ENCODE measurements at places on chromosomes 7 and 10.
A peak's percentile ranks its signal among the peaks of the same experiment; 100 is the strongest.

- no peak for DNase-seq
These were observed 4.4 kb upstream of the IRF5 start for GRCh38 chr7:128933180-128933891.

DNA sequence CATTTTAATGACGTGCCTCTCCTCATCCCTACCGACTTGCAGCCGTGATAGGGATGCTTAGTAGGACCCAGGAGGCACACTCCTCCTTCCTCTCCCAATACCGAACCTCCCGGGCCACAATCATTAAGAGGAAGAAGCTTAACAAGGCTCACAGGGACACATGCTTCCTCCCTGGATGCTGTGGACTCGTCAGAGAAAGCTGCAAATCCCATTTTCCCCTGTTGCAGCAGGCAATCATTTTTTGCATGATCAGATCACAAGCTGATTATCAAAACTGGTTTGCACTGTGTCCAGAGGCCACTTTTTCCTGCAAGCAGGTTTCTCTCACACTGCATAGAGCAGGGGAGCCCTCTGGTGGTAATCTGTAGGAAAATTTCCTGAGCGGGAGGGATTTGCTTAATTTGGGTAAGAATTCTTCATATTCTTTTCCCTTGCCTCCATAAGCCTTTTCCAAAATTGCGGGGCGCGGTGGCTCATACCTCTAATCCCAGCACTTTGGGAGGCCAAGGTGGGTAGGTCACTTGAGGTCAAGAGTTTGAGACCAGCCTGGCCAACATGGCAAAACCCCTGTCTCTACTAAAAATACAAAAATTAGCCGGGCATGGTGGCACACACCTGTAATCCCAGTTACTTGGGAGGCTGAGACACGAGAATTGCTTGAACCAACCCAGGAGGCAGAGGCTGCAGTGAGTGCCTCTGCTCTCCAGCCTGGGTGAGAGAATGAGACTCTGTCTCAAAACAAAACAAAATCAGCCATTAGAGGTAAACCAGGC lies 16.1 kb upstream of the LAMB4 start:
- peak; percentile 71 for DNase-seq

GRCh38 chr7:85004402-85004801 lies 182.5 kb downstream of the SEMA3D start:
- DNase-seq: no peak

GRCh38 chr10:35208949-35209613 lies 82.4 kb downstream of the CREM start:
- no peak for DNase-seq

- no peak for DNase-seq
These were observed 38.9 kb upstream of the AMPH start for GRCh38 chr7:38669965-38670520.

DNA sequence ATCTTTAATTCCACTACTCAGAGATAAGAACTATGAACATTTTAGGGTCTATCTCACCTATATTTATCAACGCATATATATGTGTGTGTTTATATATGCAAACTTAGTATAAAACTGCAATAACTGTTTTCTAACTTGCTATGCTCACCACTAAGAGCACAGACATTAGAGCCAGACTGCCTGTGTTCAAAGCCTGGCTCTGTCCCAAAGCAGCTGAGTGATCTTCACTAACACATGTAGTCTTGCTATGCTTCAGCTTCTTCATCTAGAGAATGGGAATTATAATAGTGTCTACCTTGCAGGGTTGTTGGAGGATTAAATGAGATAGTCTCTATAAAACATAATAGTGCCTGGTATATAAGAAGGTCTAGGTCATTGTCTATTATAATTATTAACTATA lies 165.5 kb downstream of the MAGI2 start:
- DNase-seq: no peak

- DNase-seq: no peak
These were observed 32.0 kb downstream of the EXOC6 start for GRCh38 chr10:92880233-92880861.

- no peak for DNase-seq
These were observed 8.5 kb downstream of the RPS24 start for GRCh38 chr10:78042058-78042751.

DNA sequence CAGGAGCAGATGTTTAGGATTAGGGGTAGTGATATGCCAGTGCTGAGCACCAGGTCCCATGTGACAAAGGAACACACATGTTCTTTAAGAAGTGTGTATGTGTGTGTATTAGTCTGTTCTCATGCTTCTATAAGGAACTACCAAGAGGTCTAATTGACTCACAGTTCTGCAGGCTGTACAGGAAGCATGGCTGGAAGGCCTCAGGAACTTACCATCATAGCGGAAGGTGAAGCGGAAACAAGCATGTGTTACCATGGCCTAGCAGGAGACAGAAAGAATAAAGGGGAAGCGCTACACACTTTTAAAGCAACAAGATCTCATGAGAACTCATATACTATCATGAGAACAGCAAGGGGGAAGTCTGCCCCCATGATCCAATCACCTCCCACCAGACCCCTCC lies 22.8 kb upstream of the PDZD8 start:
- no peak for DNase-seq

DNA sequence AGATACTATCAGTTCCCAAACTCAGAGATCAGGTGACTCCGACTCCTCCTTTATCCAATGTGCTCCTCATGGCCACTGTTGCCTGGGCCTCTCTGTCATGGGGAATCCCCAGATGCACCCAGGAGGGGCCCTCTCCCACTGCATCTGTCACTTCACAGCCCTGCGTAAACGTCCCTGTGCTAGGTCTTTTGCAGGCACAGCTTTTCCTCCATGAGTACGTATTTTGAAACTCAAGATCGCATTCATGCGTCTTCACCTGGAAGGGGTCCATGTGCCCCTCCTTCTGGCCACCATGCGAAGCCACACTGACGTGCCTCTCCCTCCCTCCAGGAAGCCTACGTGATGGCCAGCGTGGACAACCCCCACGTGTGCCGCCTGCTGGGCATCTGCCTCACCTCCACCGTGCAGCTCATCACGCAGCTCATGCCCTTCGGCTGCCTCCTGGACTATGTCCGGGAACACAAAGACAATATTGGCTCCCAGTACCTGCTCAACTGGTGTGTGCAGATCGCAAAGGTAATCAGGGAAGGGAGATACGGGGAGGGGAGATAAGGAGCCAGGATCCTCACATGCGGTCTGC lies 162.2 kb downstream of the EGFR start:
- no peak for DNase-seq

GRCh38 chr10:12796401-12797160 lies 204.9 kb downstream of the CCDC3 start:
- DNase-seq: no peak

DNA sequence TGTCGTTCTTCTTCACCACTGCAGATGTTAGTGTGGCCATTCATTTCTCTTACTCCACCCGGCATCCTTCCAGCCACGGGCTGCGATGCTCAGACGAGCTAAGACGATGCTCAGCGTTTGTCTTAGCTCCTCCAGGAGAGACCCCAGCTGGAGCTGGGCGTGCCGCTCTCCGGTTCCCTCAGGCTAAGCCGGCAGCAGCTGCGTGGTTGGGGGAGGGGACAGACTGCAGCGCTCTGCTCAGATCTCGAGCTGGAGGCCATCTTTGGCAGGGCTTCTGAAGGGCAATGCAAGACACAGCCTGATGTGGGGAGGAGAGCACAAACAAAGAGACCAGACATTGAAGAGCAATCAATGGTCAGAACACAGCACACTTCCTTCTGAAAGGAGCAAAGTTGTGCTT lies 4.8 kb downstream of the INA start:
- DNase-seq: peak; percentile 90

DNA sequence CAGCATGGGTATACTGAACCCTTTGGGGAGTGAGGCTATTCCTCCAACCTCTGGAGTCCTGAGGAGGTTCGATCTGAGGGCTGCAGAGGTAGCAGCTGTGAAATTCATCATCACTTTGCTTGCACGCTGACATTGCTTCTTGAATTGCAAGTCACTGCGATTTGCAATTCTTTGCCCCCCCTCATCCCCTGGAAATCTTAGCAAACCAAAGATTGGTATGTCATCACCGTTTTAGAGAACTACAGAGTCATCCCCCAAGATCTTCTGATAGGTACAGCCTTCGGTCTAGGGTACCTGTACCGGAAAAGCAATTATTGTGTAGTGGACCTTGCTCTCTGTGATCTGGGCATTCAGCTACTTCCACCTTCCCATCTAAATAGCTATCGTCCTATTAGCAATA lies 192.6 kb downstream of the KLF6 start:
- DNase-seq: no peak

DNA sequence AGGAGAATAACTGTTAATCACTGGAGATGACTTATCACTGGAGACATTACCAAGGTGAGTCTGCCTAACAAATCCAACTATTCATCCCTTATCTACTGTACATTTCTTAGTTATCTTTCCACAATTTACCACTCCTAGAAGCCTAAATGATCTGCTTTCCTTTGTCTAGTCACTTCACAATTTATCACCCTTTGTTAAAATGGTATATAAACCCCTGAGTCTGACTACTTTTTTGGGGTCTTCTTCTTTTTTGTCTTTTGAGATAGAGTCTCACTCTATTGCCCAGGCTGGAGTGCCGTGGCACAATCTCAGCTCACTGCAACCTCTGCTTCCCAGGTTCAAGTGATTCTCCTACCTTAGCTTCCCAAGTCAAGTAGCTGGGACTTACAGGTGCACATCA lies 66.0 kb upstream of the SEPHS1 start:
- DNase-seq: no peak

- no peak for DNase-seq
These were observed 45.8 kb upstream of the GLCCI1 start for GRCh38 chr7:7922684-7923385.

- peak; percentile 8 for DNase-seq
These were observed 32.9 kb upstream of the INPP5A start for GRCh38 chr10:132504501-132505272.

- no peak for DNase-seq
These were observed 61.0 kb upstream of the AOAH start for GRCh38 chr7:36784991-36785940.

DNA sequence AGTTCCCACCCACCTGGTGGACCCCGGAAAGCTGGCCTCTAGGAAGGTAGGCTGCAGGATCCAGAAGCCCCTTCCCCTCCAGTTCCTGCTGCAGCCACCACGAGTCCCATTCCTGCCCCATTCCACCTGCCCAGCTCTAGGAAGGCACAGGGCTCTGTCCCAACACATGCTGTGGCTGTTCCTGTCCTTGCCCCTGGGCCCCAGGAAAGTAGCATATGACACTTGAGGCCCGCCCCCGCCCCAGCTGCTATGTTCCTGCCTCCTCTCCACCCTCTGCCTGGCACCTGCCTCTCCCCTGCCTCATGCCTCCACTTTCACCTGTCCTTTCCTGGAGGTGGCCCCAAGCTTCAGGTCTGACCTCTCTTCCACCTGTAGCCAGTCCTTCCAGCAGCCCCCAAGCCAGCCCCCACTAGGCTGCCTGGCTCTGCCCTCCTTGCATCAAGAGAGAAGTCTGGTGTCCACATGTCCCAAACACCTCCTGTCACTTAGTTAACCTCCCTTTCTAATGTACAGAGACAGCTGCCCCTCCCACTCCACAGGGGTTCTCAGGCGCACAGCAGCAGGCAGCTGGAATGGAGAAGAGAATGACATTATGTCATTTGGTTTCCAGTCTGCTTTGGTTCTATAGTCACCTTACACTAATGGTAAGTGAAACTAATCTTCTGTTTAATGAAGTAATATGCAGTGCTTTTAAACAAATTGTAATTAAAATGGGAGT lies 22.7 kb downstream of the YKT6 start:
- DNase-seq: no peak

DNA sequence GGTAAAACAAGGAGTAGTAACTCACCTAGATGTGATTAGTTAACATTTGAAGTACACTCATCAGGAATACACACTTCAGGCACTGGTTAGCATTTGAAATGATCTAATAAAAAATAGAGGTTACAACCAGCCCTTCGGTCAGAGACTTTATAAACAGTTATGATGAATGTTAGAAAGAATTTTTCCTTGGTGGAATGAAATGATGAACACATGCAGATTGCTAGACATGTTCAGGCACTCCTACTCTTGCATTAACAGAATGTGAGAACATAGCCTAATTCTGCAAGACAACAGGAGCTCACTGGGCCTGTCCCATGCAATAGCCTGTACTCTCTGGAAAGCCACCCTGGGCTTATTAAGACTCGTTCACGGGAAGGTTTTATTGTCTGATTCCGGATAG lies 47.3 kb upstream of the TECTB start:
- no peak for DNase-seq

GRCh38 chr10:78512205-78512550 lies 478.5 kb downstream of the RPS24 start:
- no peak for DNase-seq

DNA sequence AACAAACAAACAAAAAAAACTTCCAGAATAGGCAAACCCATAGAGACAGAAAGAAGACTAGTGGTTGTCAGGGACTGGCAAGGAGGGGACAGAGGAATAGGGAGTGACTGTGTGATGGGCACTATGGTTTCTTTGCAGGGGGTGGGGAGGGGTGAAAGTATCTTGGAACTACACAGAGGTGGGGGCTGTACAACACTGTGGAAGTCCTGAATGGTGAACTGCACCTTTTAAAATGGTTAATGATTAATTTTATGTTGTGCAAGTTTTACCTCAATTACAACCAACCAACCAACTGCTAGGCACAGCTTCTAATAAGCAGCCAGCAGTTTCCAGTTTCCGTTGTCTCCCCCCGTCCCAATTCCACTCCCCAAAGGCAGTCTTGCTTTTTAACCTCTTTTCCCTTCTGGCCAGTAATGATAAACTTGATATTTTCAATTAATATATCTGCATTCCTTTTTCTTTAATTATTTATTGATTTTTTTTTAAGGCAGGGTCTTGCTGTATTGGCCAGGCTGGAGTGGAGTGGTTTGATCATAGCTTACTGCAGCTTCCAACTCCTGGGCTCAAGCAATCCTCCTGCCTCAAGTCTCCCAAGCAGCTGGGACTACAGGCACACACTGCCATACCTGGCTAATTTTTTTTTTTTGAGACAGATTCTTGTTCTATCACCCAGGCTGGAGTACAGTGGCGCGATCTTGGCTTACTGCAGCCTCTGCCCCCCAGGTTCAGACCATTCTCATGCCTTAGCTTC lies 46.8 kb downstream of the HIP1 start:
- no peak for DNase-seq

GRCh38 chr10:80199828-80200227 lies 5.5 kb downstream of the ANXA11 start:
- no peak for DNase-seq

GRCh38 chr10:20768843-20769242 lies 128.3 kb downstream of the NEBL start:
- no peak for DNase-seq

DNA sequence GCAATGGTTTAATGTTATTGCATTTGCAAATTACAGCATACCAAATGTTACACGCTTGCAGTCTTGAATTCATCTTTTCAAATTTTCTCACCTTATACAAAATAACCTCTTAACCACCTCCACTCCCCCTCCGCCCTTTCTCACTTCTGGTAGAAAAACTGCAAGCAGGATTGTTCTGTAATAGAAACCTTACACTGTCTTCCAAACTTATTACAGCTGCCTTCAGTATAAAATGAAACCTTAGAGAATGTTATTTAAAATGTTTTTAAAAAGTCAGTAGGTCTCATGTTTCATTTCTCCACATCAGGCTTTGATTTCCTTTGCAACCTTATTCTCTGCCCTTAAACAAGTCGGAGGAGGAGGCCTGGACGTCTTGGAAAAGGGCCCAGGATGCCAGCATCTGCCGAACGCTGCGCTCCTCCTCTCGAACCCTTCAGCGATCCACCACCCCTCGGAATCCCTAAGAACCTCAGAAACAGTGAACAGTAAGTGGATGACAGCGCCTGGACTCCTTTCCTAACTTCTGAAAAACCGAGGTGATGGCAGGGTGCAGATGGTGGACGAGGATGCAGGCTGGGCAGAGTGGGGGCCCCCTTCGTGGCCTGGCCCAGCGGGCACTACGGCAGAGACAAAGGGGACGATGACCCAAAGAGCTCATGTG lies 74.0 kb downstream of the FGFR2 start:
- no peak for DNase-seq
